SK-N-SH (cell line): ENCODE measurements at places on chromosomes 11 and 22. TPM values are rescaled to one million over a fixed set of nuclear protein-coding genes. Genes with fewer than 3 reads are reported as not detected.
A peak's percentile ranks its signal among the peaks of the same experiment; 100 is the strongest.

- DNase-seq = peak; percentile 75
These were observed 26.6 kb upstream of the IL17RA start for GRCh38 chr22:17057959-17058814.

GRCh38 chr22:30516731-30517130 is 11.2 kb upstream of the SEC14L4 start:
- DNase-seq = no peak

GRCh38 chr11:62875698-62876478 is 4.8 kb upstream of the SLC3A2 start:
- DNase-seq = no peak

DNA sequence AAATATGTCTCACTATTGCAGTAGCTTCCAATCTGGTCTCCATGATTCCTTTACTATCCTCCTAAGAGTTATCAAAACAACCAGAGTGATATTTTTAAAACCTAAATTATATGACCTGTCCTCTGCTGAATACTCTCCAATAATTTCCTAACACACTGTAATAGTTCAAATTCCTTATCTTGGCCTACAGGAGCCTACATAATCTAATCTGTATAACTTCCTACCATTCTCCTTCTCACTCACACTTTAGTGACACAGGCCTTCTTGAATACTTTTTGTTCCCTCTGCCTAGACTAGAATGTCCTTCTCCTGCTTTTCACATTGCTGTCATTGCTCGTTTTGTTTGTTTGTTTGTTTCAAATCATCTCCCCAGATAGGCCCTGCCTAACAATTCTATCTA is 9.4 kb downstream of the FHIP1B start:
- no peak for DNase-seq

GRCh38 chr22:41775976-41776375 is 24.5 kb upstream of the CCDC134 start:
- no peak for DNase-seq

DNA sequence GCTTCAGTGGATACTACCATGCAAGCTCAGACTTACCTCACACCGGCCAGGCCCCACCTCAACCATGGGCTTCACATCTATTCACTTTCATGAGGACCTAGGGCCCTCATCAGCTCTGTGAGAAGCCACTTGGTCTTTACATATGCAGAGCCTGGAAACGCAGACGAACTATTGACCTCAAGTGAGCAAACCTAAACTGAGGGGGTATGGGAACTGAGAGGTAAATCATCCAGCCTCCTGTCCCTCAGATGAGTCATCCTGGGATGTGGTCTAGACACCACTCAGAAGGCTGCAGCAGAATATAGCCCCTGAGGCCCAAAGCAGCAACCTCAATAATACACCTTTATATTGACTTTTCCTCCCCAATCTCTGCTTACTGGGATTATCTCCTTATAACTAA is 578.0 kb downstream of the INSC start:
- DNase-seq = no peak

DNA sequence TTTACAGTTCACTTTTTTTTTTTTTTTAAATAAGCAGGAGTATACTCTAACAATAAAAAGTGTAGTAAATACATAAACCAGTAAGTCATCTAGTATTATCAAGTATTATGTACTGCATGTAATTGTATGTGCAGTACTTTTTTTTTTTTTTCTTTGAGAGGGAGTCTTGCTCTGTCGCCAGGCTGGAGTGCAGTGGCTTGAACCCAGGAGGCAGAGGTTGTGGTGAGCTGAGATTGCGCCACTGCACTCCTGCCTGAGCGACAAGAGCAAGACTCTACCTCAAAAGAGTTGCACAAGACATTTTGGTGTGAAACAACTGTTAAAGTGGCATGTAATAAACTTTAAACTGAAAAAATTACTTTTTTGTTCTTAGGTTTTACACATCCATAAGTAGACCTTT is 16.7 kb downstream of the BCL2L13 start:
- no peak for DNase-seq

- no peak for DNase-seq
These were observed 3.1 kb downstream of the TMEM25 start for GRCh38 chr11:118533769-118534729.

The CNIH2 gene
- 7.4 and 11.8 TPM in 2 replicates for polyA plus RNA-seq

The MS4A6E gene
- polyA plus RNA-seq = not detected in 2 replicates

The SCT gene
- polyA plus RNA-seq = not detected in 2 replicates
